Stimulated activated CD8-positive, alpha-beta memory T cell treated with anti-CD3 and anti-CD28 coated beads, Interleukin-7, amount 100 ng/mL, for 1 hour (primary cell): ENCODE measurements at places on chromosomes 12 and 14.

GRCh38 chr14:44741431-44741830 lies 220.3 kb downstream of the KLHL28 start:
- DNase-seq: no peak

DNA sequence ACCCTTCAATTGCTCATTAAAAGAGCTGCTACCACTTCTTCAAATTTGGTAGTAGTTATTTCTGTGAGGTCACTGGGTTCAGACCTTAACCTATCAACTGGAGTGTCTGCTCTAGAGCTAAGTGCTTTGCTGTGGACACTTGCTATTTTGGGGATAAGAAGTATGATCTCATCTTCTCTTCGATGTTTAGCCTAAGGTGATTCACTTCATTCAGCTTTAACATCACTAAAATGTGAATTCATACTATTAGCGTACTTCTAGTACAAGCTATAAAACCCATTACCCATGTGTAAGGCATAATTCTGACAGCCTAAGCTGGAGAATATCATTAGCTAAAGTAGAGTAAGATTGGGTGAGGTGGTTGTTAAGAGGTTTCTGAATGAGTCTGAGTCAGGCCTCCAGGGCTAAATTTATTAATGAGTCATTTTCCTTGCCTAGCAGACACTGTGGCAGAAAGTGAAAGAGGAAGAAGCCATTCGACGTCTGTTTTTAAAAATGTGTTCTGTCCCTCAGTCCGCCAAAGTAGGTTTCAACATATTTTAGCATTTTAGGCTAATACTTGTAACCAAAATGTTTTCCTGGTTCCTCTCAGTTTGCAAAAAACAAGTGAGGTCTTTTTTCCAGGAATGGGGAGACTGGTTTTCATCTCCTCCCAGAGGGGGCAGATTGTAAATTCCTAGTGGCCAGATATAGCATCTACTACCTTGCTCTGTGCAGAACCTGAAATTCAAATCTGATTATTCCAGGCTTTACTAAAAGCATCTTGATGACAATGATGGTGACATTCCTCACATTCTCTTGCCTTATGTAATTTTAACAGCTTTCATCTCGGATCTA lies 103.6 kb downstream of the SSPN start:
- no peak for DNase-seq

- DNase-seq: no peak
Observed at GRCh38 chr12:106205208-106206069, 42.4 kb downstream of the CKAP4 start.

- no peak for DNase-seq
Observed at GRCh38 chr12:4320497-4320852, 538 bp upstream of the TIGAR start.

DNA sequence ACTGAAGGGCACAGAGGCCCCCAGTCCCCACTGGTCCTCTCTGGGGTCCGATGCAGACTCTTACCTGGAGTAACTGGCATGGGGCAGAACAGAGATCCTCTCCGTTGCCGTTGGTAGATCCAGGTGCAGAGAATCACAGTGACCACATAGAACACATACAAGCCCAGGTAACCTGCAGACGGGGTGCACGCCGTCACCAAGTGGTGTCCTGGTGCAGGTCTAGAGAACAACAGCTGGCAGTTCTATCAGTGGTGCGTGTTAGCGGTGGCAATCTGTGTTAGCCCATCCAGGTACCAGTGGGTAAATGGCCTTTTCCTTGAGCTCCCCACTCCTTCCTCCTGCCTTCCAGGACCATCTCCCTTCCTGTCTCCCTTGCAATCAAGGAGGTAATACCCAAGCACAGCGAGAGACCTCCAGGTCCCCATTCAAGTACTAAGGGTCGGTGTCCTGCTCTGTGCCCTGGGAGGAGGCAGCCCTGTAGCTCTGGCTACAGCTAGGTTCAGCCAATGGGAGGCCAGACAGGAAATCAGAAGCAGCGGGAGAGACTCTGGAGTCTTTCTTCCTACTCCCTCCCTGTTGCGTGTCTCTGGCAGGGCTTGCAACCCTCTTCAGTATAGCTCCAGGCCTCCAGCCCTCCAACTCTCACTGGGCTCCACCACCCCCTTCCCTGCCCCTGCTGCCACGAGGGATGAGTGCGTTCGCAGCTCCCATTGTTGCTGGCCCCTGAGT lies 15.8 kb downstream of the SLC8B1 start:
- no peak for DNase-seq
